ENCODE measurements at places on chromosomes 3 and 15.

- no peak for DNase-seq
Measured at GRCh38 chr3:134460965-134461364, 24.8 kb downstream of the ANAPC13 start.

DNA sequence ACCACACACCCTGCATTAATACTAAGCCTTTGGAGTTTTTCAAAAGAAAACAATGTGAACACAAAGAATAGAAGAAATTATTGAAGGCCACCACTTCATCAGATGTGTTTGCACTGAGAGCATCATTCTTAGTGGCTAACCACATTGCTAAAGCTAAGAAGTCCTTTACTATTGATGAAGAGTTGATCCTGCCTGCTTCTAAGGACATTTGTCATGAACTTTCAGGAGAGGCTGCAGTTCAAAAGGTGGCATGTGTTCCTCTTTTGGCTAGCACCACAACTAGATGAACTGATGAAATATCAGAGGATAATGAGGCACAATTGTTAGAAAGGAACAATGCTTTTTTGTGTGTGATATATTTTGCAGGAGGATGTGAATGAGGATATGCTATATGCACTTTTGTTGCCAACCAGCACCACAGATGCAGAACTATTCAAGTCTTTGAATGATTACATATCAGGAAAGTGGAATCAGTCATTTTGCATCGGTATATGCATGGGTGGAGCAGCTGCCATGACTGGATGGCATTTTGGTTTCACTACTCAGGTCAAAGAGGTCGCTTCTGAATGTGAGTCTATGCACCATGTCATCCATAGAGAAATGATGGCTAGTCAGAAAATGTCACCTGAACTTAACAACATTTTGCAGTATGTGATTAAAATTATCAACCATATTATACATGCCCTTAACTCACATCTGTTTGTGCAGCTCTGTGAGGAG lies 2.5 kb upstream of the EID1 start:
- no peak for DNase-seq

GRCh38 chr15:39784125-39784524 lies 1.5 kb upstream of the FSIP1 start:
- DNase-seq = no peak

DNA sequence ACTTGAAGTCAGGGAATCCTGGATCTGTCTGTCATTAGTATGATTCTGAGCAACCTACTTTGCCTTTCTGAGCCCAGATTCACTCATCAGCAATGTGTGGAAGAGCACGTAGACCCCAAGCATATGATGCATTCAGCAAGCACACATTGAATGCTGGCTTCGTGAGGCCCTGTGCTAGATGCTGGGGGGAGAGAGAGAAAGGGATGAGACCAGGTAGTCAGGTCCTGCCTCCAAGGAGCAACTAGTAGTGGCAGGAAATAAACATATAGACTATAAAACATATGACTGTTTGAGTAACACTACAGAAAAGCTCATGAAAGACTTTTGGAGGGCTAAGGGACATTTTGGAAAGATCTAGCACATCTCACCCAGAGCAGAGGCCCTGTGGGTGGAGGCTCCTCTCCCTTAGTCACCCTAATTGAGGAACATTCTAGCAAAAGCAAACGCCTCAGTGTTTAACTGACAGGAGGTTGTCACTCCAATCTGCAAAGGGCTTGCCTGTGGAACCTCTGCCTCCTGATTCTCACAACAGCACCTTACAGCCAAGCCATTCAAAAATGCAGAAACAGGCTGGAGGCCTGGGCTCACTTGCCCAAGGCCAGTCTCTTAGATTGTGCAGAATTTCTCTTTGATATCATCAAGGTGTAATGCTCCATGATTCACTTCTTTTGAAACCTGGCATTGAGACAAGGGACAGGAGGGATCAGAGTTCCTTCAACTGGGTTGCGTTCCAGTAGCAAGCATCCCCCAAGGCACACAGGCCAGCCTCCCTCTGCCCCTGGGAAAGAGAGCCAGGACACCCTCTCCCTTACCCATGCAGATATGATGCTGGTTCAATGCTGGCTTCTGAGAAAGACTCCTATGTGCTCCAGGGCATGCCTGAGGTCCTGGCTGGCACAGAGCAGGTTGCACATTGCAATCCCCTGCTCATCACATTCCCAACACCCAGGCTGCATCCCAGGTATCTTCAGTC lies 26.1 kb downstream of the STARD5 start:
- DNase-seq = no peak

DNA sequence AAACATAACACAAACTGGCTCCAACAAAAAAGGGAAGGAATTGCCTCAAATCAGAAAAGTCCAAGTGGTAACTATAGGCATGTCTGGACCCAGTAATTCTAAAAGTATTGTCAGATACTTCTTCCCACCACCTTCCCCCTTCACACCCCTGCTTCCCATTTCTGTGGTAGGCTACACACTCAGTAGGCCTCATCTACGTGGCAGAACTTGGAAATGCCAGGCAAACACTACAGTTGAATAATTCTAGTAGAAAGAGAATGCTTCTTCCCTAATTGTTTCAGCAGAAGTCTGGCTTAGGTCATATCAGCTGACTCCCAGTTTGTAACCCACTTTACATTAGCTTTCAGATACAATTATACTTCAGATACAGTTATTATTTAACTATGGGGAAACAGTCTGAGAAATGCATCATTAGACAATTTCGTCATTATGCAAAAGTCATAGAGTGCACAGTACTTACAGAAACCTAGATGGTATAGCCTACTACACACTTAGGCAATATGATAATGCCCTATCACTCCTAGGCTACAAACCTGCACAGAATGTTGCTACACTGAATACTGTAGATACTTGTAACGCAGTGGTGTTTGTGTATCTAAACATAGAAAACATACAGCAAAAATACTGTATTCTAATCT lies 6.4 kb downstream of the SETMAR start:
- no peak for DNase-seq

GRCh38 chr3:132268956-132269355 lies 48.3 kb upstream of the ACP3 start:
- no peak for DNase-seq

GRCh38 chr3:187986514-187986934 lies 167.4 kb upstream of the LPP start:
- DNase-seq = no peak

DNA sequence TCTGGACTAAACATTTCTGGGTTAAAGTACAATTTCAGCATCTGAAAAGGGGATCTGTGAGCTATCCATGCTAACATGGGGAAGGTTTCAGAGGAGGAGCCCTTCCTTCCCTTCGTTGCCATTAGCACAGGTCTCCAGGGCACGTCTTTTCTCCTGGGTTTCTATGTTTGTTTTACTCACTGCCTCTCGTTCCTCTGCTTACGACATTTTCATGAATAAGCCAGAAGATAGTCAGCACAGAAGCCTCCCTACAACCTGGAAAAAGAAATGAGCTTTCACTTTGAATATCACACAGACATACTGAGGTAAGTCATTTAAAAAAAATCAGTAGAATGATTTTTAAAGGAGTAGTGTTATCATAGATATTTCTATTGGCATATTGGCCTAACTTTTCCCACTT lies 117.2 kb upstream of the KCNMB2 start:
- DNase-seq = no peak

DNA sequence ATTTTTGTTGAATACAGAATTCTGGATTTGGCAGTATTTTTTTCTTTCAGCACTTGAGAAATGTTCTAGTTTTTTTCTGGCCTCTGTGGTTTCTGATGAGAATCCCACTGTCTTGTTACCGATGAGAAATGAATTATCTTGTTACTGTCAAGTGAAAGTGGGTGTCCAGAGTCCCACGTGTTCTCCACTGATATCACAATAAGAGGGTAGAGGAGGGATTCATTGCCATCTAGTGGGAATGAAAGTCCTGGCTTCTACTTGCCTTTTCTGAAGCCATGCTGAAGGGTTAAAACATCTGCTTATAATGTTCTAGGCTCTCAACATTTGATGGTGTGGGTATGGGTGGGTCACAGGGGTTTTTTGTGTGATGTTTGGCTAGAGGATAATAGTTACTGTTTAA lies 66.1 kb downstream of the SEC22A start:
- DNase-seq = no peak

- DNase-seq = no peak
Measured at GRCh38 chr15:49145651-49146609, 9.5 kb downstream of the COPS2 start.

- DNase-seq = no peak
Measured at GRCh38 chr3:13401149-13401548, 19.0 kb downstream of the NUP210 start.

GRCh38 chr3:112779558-112780480 lies 66.8 kb downstream of the CD200R1L start:
- no peak for DNase-seq

DNA sequence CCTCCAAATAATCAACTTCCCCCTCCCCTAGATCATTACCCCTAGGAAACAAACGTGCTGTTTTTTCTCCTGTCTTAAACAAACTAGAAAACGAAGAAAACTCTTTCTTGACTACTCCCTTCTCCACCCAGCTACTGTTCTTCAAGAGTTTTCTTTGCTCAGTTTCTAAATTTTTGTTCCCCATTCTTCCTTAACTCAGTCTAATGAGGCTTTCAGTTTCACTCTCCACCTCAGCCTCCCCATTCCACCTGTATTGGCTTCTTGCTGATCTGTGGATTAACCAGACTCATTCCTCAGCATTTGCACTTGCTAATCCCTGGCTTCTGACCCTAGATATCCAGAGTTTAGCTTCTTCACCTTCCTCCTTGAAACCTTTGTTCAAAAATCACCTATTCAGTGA lies 26.8 kb downstream of the SERPINI1 start:
- DNase-seq = no peak

DNA sequence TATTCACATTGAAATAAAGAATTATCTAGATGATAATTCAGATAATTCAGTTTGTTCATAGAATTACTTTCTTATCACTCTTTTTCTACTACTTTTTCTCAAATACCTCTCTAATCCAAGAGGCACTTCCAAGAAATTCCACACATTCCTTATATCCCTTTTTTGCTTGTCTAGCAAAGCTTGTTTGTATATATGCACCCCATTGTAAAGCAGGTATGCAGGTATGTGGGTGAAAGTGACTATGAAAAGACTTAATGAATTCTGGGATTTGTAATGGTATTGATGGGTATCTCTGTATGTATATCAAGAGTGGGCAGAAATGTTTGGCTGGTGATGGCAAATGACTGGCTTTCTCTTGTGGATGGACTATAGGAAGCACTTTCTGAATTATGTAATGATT lies 94.1 kb upstream of the FGF7 start:
- DNase-seq = no peak

GRCh38 chr3:80285388-80285787 lies 517.6 kb upstream of the ROBO1 start:
- DNase-seq = no peak

- DNase-seq = no peak
Measured at GRCh38 chr3:39126532-39127071, 19.1 kb downstream of the TTC21A start.

- no peak for DNase-seq
Measured at GRCh38 chr15:42996871-42997270, 76.3 kb upstream of the TTBK2 start.

DNA sequence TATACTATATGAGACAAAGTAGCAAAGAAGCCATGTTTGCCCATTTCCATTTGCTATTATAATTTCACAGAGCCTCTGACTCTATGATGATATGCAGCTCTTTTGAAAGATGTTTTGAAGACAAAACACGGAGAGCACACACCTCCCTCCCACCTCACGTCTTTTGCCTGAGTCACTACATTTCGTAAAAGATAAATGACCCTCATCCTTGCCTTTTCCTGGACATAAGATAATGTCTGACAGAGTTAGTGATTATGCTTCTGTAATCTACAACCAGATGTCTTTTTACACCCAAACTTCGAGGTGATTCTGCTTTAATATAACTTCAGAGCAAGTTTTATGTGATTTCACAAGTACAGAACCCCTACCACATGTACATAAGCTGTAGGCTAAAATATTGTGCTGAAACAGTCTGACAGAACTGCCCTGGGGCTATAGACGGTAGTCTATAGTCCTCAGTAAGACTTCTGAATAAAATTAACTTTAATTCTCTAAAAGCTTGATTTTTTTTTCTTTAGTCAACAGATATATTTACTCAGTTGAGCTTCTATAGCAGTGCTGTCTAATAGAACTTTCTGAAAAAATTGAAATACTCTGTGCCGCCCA lies 99.9 kb downstream of the CD200R1L start:
- no peak for DNase-seq

GRCh38 chr15:58545307-58546065 lies 113.7 kb downstream of the LIPC start:
- no peak for DNase-seq

GRCh38 chr15:32707436-32707835 lies 10.4 kb upstream of the GREM1 start:
- DNase-seq = no peak

DNA sequence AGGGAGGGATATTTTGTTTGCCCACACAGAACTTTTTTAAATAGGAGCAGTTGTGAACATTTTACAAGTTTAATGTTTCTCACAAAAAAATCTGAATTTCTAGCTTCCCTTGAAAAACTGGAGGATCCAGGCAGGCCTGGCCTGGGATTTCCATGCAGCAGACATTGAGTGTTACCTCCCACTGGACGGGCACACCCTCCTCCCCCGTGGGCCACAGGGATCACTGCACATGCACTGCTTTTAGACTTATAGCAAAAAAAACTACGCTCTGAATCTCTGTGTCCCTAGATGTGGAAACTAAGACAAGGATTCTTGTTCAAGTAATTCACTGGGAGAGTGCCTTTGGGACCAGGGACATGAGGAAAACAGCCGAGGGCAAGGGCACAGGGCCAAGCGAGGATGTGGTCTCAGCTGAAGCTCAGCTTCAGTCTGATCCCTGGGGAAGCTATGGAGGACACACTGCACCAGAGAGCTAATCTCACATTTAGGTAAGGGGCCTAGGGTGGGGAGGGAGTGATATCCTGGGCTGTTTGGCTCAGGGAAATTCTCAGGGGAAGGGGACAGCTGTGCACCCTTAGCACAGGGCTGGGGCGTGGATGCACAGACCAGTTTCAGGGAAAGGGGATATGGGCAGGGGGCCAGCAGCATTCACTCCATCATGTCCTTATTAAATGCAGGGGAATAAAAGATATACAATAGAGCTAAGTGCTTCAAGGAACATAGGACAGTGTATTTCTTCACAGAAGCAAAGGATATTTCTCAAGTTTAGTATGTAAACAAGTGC lies 46.0 kb downstream of the FSIP1 start:
- DNase-seq = no peak

DNA sequence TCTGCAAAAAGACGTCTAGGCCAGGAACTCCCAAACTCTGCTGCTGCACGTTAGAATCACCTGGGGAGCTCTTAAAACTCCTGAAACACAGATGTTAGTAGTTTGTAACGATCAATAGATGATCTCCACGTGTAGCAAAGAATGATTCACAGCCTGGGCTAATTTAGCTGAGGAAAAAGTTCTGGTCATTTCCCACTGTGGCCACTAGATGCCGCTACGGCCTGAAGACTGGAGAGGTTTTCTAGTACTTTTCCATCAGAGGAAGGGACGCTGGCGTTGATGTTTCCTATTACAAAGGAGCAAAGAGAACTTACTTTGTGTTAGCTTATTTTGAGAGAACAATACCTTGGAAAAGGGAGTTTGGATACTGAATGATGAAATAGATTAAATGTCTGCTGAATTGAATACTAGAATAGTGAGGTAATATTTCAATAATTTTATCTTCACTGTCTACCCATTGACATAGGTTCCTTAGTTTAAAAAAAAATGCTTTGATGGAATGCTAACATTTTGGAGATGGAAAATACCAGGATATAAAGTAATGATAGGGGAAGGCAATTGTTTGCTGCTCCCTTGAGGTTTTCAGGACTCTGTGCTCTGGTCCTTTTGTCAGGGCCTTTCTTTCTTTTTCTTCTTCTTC lies 159.1 kb downstream of the P3H2 start:
- DNase-seq = peak; percentile 24

GRCh38 chr3:192246847-192247559 lies 480.3 kb downstream of the FGF12 start:
- DNase-seq = no peak
